OCI-LY7 (cell line): ENCODE measurements at places on chromosomes 5 and 9. TPM values are rescaled to one million over a fixed set of nuclear protein-coding genes. Genes with fewer than 3 reads are reported as not detected.

- DNase-seq: no peak
These were observed 112.6 kb downstream of the SAXO1 start for GRCh38 chr9:18920141-18921084.

DNA sequence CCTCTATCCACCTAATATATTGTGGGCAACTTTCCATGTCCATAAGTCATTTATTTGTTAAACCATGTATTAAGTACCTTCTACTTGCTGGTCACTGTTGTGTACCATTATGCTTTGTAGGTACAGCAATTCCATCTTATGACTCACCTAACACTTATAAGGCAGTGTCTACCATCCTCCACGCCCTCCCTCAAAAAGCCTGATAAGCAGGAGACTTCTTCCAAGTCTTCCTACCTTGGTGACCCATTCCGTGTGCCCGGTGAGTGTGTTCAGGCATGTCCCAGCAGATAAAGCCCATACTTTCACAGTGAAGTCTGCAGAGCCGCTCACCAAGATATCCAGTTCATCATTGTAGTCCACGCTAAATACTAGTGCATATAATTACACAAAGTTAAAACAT is 17.4 kb downstream of the FBXW2 start:
- no peak for DNase-seq

- DNase-seq: no peak
These were observed 9.1 kb downstream of the PIK3R1 start for GRCh38 chr5:68224509-68225187.

GRCh38 chr9:115042781-115043509 is 75.0 kb downstream of the TNC start:
- DNase-seq: no peak

GRCh38 chr9:87122947-87123685 is 175.8 kb upstream of the GAS1 start:
- no peak for DNase-seq

CA9 gene
- total RNA-seq: not detected in 2 replicates

LIFR gene
- not detected in 2 replicates for total RNA-seq

SEMA4D gene
- total RNA-seq: 52.8 and 60.5 TPM in 2 replicates

STKLD1 gene
- total RNA-seq: 0.81 and 1.4 TPM in 2 replicates
